SIG-M5 (cell line): ENCODE measurements at places on chromosomes 2 and 18.

- no peak for DNase-seq
Observed at GRCh38 chr2:154133823-154134222, 262.1 kb downstream of the GALNT13 start.

GRCh38 chr2:85475799-85476490 is 57.4 kb downstream of the SH2D6 start:
- no peak for DNase-seq

DNA sequence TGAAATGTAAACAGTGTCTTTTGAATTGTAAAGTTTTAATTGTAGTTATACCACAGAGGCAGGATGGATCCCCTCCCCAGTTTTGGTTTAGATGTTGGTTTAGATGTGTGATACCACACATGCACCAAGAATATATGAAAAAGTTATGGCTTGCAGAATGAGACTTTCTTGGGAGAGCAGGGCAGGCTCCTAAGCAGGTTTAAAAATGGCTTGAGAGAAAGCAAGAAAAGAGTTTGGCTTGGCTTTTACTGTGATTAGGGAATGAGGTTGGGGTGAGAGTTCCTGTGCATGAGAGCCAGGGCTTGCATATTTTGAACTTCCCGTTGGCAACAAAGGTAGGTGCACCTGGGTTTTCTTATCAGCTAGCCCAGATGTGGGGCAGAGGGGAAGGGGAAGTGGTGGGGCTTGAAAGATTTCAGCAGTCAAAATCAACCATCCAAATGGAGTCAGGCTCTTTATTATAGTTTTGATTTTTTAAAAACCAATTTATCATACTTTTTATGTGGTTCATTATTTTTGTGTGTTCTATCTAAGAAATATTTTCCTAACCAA is 246.9 kb downstream of the MTX2 start:
- DNase-seq, result no peak

DNA sequence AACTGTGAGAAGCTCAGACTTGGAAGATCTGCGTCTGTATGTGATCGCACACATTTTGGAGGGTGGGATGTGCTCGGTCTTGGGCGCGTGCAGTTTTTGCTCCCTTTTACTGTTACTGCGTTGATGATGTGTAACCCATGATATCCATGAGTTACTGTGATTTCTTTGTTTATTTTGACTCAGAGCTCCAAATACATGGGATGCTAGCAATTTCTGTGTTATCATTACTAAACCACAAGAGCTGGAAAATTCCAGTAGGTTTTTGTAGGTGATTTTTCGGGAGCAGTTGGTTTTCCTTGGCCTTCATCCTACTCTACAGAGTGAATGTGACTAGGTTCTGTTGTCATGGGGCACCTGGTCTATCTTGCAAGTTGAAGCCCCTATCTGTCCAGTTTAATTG is 124.2 kb downstream of the AGAP1 start:
- no peak for DNase-seq

DNA sequence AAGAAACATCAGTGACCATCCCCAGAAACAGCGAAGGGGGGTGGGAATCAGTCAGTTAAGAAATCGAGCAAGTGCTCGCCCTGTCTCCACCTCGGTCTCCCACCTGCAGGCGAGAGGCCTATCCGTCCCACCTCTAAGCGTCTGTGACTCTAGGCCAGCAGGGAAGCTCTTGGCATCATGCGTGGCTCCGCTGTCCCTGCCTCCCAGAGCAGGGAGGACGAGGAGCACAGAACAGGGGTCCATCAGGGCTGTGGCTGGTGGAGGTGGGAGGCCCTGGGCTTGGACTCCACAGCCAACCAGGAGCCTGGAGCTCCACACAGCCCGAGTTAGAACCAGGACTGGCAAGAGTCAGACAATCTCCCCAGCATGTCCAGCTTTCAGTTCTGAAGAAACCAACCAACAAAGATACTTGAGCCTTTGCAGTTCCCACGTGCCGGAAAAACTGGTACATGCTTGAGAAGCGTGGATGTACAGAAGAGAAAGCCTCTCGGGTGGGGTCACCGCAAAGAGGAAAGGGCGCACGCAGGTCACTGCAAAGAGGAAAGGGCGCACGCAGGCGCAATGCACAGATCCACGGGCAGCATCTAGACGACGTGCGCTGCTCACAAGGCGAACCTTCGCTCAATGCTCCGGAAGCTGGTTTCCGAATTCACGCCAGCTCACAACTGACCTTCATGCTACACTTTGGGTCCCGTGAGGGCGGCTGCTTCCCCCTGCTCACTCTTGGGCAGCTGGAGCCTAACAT is 104.5 kb upstream of the ALKAL2 start:
- DNase-seq, result no peak
